Cortex of kidney (tissue), 1 donor: ENCODE measurements at places on chromosomes 5 and 9.

GRCh38 chr9:73156865-73157187 lies 5.2 kb downstream of the ANXA1 start:
- DNase-seq: no peak

DNA sequence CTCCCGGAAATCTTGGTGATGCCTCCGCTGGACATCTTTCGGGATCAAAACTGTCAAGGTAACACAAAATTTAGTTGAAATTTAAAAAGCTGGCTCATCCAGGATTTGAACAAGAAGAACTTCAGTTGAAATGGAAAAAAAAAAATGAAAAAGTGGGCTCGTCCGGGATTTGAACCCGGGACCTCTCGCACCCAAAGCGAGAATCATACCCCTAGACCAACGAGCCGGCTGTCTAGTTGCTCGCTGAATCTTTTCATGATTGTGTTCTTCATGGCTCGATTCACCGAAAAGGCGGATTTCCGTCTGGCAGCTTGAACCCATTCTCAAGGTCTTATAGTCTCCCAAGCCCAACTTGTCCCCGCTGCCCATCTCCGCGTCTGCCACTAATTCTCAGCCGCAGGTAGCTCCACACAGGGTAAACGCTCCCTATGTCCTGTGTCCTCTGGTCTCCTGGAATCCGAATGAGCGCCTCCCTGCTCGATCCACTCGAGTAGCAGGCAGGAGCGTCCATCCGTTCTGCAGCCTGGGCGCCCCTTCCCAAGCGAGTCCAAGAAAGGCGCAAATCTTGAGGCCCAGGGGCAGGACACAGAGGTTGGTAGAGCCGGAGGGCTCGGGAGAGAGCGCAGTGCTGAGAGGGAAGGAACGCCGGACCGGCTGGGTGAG lies 16.2 kb downstream of the TRIM7 start:
- DNase-seq: no peak

DNA sequence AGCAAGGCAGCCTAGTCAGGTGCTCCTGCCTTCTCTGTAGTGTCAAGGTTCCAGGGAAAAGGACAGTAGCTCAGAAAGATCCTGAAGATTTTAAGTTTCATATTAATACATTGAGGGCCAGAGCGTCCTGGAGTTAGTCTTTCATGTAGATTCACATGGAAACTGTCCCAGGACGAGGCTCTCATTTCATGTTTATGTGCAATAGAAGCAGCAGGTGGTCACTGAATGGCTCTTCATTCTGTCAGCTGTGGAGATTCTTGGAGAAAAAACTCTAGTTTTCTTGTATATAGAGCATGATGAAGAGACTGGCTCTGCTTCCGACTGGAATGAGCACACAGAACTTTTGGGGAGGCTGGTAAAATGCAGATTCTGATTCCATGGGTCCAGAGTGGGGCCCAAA lies 54.3 kb downstream of the MEGF10 start:
- no peak for DNase-seq

GRCh38 chr5:123700624-123701287 lies 188.8 kb downstream of the CSNK1G3 start:
- DNase-seq: no peak

- no peak for DNase-seq
These were observed 75.6 kb downstream of the EHMT1 start for GRCh38 chr9:137694236-137694959.

DNA sequence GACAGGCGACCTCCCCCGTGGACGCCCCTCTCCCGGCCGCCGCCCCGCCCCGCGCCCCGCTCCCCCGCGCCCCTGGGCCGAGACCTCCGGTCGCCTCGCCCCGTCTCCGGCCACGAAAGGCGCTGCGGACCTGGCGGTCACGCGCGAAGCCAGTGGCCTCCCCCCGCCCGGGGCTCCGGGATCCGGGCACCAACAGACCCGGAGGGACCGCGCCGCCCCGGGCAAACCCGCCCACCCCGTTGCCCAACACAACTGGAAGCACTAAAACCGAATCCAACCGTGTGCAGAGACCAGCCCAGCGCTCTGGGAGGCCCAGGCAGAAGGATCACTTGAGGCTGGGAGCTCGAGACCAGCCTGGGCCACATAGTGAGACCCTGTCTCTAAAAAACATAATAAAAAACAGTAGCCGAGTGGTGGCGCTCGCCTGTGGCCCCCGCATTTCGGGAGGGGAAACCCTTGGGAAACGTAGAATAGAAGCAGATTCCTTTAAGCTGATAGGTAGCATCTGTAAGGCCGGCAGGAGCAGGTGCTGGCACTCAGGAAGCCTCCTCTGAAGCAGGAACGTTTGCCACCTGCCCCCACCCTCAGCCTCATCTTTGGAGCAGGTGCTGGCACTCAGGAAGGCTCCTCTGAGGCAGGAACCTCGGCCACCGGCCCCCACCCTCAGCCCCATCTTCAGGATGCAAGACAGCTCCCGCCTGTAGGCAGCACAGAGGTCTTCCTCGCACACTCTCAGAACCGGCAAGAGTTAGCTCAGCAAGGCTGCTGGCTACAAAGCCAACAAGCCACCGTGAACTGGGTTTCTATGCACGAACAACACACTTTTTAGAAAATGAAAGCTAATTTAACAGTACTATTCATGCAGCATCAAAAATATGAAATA lies 4.6 kb upstream of the SLC9A3 start:
- DNase-seq: no peak

- DNase-seq: no peak
These were observed 36.4 kb upstream of the IPPK start for GRCh38 chr9:92706218-92706940.
